ENCODE measurements at places on chromosomes 1 and 21. TPM values are rescaled to one million over a fixed set of nuclear protein-coding genes. Genes with fewer than 3 reads are reported as not detected.

The CTH gene
- total RNA-seq, result 4.9 TPM

The C8B gene
- not detected for total RNA-seq

The LMOD1 gene
- 19.4 TPM for total RNA-seq

The CLEC20A gene
- not detected for total RNA-seq

The CFHR2 gene
- not detected for total RNA-seq

The DSTYK gene
- total RNA-seq, result 25.0 TPM

The DNTTIP2 gene
- total RNA-seq, result 29.2 TPM

The DHRS3 gene
- total RNA-seq, result 147 TPM

The RNF2 gene
- 18.6 TPM for total RNA-seq

The HMGCS2 gene
- total RNA-seq, result not detected

The CFH gene
- total RNA-seq, result 62.7 TPM

The CASQ1 gene
- not detected for total RNA-seq

The RHD gene
- not detected for total RNA-seq

The ASTN1 gene
- 0.22 TPM for total RNA-seq

The RCSD1 gene
- not detected for total RNA-seq

The TXLNA gene
- 103 TPM for total RNA-seq

The SLC35F3 gene
- 0.12 TPM for total RNA-seq

The CR1L gene
- total RNA-seq, result not detected

The RAB13 gene
- total RNA-seq, result 70.1 TPM

The MYOG gene
- not detected for total RNA-seq

The ELF3 gene
- under 0.01 TPM for total RNA-seq

The RGS5 gene
- total RNA-seq, result 6.2 TPM

The CLDN17 gene
- not detected for total RNA-seq

The FAM177B gene
- not detected for total RNA-seq

The U2AF1 gene
- 29.1 TPM for total RNA-seq

The BROX gene
- 50.1 TPM for total RNA-seq

The C1orf116 gene
- total RNA-seq, result under 0.01 TPM

The MAP3K21 gene
- total RNA-seq, result 1.7 TPM

The OR2M3 gene
- total RNA-seq, result not detected

The LDLRAP1 gene
- 7.3 TPM for total RNA-seq

The CFAP126 gene
- total RNA-seq, result not detected

The RAB7B gene
- 6.3 TPM for total RNA-seq

The IRF6 gene
- total RNA-seq, result 0.62 TPM

The ARHGAP30 gene
- total RNA-seq, result not detected

The LAPTM5 gene
- not detected for total RNA-seq

The ADGRL2 gene
- 14.6 TPM for total RNA-seq

The NBPF4 gene
- not detected for total RNA-seq

Measured in uterine smooth muscle cell (primary cell).